Naive thymus-derived CD4-positive, alpha-beta T cell (primary cell): ENCODE measurements at places on chromosomes 7 and 10. TPM values are rescaled to one million over a fixed set of nuclear protein-coding genes. Genes with fewer than 3 reads are reported as not detected.

DNA sequence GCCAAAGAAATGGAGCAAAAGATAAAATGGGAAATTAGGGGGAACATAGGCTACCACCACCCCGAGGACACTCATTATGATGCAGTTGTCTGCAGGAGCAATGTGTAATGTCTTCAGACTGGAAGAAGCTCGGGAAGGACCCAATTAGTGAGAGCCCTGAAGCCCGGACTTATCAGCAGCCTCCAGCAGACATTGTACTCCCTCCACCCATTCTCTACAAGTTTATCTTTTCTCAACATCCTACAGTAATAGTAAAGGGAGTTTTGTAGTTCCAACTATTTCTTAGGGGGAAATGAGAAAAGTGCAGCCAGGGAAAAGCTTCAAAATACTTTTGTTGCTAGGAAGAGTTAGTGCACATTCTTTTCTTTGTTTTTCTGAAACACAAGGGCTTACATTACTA lies 657.3 kb upstream of the COBL start:
- no peak overlapping the region for H3K4me3 ChIP-seq
- no peaks in the 10 kb centered on the region for H3K27me3 ChIP-seq
- H3K36me3 ChIP-seq = no peaks in the 10 kb centered on the region

GRCh38 chr10:59830601-59831259 lies 75.6 kb downstream of the CCDC6 start:
- no peak overlapping the region for H3K27ac ChIP-seq
- no peaks in the 10 kb centered on the region for H3K36me3 ChIP-seq
- no peak overlapping the region for H3K4me3 ChIP-seq

GRCh38 chr7:26305090-26305868 lies 13.6 kb downstream of the SNX10 start:
- peaks cover 5% of the 10 kb centered on the region for H3K4me1 ChIP-seq
- no peaks in the 10 kb centered on the region for H3K27me3 ChIP-seq
- H3K4me3 ChIP-seq = no peak overlapping the region
- H3K36me3 ChIP-seq = no peaks in the 10 kb centered on the region
- DNase-seq = no peak

DNA sequence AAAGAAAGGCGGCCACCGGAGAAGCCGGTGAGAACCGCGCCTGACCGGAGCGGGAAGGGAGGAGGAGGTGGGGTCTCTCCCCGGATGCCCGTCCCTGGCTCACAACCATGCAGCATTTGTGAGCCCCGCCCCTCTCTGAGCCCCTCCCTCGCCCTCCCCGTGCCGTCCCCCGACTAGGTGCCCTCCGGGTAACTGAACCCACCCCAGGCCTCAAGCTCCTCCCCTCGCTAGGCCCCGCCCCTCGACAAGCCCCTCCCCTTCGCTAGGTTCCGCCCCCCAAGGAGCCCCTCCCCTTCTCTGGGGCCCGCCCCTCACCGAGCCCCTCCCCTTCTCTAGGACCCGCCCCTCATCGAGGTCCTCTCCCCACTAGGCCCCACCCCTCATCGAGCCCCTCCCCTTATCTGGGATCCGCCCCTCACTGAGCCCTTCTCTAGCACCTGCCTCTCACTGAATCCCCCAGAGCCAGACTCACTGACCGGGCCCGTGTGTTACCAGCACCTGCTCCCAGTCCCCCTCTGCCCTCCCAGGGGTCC lies 42.2 kb upstream of the HSPB1 start:
- H3K4me1 ChIP-seq = no peaks in the 10 kb centered on the region
- H3K4me3 ChIP-seq = no peak overlapping the region
- no peaks in the 10 kb centered on the region for H3K27me3 ChIP-seq
- DNase-seq = peak; percentile 54
- H3K36me3 ChIP-seq = no peaks in the 10 kb centered on the region

GRCh38 chr7:17558135-17558534 lies 259.7 kb downstream of the AHR start:
- H3K4me1 ChIP-seq = no peaks in the 10 kb centered on the region
- H3K4me3 ChIP-seq = no peak overlapping the region
- no peaks in the 10 kb centered on the region for H3K27me3 ChIP-seq
- no peak overlapping the region for H3K27ac ChIP-seq
- no peaks in the 10 kb centered on the region for H3K36me3 ChIP-seq

DNA sequence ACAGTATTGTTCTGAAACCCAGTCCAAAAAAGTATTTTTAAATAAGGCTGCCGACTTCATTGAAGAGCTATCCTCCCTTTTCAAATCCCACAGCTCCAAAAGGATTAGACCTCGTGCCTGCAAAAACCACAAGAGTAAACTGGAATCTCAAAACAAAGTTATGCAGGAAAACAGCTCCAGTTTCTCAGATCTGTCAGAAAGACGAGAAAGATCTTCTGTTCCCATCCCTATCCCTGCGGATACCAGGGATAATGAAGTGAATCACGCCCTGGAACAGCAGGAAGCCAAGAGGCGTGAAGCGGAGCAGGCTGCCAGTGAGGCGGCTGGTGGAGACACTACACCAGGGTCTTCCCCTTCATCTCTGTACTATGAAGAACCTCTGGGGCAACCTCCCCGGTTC lies 12.6 kb downstream of the MYPN start:
- H3K36me3 ChIP-seq = no peaks in the 10 kb centered on the region
- no peaks in the 10 kb centered on the region for H3K27me3 ChIP-seq
- DNase-seq = no peak

DNA sequence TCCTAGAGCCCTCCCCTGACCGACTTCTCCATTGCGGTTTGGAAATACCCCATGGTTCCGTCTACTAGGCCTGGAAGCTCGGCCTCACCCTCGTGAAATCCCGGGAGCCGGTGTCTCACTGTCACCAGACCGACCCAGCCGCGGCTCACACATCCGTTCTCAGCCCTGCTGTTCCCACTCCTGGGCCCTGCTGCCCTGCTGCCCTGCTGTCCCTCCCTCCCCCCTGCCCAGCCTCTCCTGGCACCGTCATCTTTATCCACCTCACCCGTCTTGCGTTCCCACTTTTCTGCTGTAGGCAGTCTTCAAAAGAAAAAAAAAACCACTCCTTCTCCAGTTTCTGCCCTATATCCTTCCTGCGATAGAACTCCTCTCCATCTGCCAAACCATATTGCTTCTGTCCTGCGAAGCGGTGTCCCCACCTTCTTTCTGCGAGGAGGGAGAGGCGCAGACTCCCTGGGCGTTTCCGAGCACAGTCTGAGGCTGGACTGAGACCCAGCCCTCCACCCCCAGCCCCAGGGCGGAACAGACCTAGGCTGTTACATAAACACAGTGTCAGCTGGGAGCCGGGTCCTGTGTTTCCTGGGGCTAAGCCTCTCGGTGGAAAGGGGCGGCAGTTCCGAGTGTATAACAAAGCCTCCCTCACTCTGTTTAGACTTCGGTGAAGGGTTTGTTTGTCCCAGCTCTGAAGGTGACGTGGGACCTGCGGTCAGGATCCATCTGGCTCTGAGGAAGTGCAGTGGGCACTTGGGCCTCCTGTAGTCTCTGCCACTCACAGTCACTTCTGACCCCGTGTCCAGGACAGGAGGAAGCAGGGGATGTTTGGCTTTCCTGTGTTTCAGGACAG lies 2.8 kb downstream of the AGAP3 start:
- H3K36me3 ChIP-seq = no peaks in the 10 kb centered on the region
- no peak overlapping the region for H3K4me3 ChIP-seq
- H3K27me3 ChIP-seq = no peaks in the 10 kb centered on the region
- DNase-seq = no peak
- H3K4me1 ChIP-seq = peaks cover 14% of the 10 kb centered on the region

NKX1-2 gene
- not detected for total RNA-seq
